Midbrain (tissue), 1 donor: ENCODE measurements at places on chromosomes 12 and 14.

DNA sequence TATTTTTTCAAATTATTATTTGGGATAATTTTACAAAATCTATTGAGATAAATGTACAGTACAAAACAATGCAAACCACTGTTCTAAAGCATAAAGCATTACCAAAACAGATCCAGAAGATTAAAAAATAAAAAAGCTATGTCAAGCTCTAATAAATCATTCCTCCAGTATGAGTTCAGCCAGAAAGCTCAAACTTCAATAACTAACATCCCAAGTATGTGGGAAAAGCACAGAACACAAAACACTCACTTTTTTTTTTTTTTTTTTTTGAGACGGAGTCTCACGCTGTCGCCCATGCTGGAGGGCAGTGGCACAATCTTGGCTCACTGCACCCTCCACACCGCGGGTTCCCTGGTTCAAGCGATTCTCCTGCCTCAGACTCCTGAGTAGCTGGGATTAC is 11.3 kb downstream of the SAV1 start:
- no peak for DNase-seq

DNA sequence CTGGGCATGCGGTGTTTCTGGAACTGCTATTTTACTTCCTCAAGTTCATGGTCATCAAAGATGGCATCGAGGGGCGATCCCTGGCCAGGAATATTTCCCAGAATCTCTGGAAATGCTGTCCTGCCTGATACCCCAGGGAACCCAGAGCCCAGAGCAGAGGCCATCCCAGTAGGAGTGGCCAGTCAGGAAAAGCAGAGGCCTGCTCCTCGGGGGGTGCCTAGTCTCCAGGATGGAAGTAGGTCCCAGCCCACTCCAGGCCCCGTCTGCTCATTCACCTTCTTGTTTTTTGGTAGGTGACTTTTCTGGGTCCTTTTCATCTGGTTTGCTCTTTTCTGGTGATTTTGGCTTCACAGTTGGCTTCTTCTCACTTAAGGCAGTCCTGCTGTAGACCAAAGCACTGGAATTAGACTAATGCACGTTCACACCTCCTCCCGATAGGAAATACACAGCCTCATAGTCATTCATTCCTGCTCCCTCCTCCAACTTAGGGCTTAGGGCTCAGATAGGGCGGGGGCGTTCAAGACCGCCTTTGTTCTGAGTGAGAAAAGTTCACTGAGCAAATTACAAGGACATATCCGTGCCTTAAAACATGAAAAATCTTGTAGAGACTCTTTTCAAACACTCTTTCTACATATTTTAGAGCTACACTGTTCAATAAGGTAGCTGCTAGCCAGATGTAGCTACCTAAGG is 51.1 kb downstream of the TRAFD1 start:
- no peak for DNase-seq

DNA sequence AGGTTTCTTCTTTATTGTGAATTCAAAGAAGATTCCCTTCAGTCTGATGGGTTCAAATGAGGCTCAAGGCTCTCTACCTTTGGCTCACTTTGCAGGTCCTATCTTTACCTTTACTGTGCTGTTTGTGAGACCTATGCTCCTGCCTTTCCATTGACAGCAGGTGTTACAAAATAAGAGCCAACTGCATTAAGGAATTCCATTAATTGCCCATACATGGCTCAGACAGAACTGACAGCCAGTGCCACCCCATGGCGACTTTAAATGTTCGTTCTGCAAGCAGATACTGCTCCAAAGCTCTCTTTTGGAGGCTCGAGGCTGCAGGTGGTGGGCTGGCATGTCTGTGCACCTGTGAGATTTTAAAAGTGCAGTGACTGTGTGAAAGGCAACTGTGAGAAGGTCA is 44.7 kb downstream of the RBM19 start:
- no peak for DNase-seq

DNA sequence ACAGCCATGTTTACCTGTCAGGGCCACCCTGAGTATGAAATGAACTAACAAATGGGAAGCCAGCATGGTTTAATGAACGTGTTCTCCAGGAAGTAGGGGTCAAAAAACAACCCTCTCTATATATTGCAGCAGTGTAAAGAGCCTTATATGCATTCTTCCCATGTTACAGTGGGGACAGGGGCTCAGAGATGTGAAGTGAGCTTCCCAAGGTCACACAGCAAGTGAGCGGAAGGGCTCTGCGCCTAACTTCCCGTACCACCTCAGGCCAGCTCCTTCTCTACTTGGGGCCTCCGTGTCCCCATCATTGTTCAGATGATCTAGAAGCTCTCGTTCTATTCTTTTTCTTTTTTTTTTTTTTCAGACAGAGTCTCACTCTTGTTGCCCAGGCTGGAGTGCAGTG is 105.1 kb upstream of the MAP1LC3B2 start:
- no peak for DNase-seq

- DNase-seq, result no peak
Measured at GRCh38 chr14:95953111-95953724, 76.6 kb downstream of the TUNAR start.

GRCh38 chr12:122116707-122117535 is 38.4 kb downstream of the MLXIP start:
- DNase-seq, result peak; percentile 92

DNA sequence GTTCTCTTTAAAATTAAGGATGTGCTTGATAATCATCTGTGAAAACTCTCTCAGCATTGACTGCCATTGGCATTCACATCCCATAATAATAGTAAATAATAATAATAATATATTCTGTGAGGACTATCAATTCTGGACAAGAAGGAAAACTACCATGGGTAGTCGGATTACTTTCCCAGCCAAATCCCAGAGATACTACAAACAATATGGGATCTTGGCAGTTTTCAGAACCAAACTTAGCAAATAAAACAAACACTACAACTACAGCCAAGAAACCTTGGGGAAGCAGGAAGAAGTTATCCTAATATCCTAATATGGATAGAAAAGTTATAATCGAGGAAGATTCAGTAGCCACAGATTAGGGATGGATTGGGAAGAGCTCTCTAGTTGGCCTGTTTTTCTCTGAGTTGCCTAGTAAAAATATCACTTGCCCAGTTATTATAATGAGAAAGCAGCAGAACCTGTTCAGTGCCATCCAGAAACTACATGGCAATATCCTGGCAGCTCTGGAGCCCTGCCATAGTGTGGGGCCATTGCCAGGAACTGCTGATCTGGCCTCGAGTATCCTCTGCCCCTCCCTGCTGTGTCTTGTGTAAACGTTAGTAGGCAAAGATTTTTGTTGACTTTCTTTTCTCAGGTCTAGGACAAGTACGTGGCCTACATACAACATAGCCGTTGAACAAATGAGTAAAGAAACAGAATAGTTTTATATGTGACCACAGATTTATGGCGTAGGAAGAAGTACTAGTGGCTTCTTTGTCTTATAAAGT is 193.5 kb downstream of the SLC2A13 start:
- no peak for DNase-seq

DNA sequence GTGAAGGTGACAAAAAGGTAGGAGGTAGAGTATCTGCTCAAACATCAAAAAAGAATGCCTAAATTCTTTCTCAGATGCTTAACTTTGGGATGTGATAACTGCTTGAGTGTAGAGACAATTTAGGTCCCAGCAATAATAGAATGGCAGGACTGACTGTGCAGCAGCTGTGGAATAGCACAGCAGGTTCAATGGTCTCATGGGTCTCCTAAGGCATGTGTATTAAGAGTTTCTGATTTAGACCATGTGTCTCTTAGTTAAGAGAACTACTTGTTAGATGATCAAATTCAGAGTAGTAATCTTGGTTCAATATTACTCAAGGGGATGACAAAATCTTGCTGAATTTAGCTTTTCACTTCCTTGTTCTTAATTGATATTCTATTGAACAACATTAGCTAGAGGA is 72.0 kb downstream of the ALX1 start:
- no peak for DNase-seq

- DNase-seq, result no peak
Measured at GRCh38 chr14:55908106-55908505, 210.1 kb upstream of the PELI2 start.

DNA sequence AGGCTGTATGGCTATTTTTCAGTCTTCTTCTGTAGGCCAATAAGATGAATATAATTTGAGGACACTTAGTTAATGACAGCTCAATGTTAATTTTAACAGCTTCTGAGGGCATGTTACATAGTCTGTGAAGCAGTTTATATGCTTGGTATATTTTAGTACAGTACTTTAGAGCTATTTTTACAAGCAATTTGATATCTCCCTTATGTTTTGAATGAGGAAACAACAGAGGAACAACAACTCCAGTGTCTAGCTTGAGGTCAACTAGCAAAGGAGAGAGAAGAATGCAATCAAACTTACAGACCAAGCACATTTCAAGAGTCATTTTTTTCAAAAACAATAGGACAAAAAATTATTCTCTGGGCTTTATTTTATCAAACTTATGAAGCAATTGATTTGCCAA is 469.1 kb upstream of the DCN start:
- DNase-seq, result no peak

DNA sequence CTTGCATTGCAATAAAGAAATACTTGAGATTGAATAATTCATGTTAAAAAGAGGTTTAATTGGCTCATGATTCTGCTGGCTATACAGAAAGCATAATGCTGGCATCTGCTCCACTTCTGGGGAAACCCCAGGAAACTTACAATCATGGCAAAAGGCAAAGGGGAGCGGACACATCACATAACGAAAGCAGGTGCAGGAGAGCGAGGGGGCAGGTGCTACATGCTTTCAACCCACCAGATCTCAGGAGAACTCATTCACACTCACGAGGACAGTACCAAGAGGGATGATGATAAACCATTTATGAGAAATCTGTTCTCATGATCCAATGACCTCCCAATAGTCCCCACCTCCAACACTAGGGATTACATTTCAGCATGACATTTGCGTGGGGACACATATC is 172.6 kb downstream of the RASSF9 start:
- DNase-seq, result no peak

DNA sequence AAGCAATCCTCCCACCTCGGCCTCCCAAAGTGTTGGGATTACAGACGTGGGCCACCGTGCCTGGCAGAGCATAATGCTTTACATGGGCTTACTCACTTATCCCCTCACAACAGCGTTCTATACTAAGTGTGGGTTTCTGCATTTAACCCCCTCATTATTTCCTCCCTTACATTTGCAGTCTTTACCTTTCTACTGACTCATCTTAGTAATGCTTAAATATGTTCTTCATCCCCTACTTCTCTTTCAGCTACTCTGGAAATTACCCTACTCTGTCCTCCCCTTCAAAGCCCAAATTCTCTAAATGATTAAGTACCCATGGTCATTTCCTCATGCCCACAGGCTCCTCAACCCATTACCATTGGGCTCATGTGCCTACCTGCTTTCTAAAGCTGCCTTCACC is 40.7 kb downstream of the NKX2-1 start:
- no peak for DNase-seq

- DNase-seq, result no peak
Measured at GRCh38 chr12:6407236-6407954, 23.4 kb downstream of the LTBR start.

DNA sequence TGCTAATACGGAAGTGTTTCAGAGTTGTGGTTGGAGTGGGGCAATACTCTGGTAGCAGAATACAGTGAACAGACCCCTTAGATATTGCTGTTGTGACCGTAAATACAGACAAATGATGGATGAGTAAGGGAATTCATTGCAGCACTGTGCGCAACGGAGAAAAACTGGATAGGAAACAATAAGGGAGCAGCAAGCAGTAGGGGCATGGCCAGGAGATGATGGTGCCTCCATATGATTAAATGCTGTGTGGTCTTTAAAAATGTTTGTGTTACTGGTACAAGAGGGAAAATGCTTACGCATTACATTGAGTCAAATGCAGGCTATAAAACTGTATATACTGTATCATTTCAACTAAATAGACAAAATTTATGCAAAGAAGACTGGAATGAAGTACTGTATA is 61.6 kb downstream of the EML1 start:
- no peak for DNase-seq

DNA sequence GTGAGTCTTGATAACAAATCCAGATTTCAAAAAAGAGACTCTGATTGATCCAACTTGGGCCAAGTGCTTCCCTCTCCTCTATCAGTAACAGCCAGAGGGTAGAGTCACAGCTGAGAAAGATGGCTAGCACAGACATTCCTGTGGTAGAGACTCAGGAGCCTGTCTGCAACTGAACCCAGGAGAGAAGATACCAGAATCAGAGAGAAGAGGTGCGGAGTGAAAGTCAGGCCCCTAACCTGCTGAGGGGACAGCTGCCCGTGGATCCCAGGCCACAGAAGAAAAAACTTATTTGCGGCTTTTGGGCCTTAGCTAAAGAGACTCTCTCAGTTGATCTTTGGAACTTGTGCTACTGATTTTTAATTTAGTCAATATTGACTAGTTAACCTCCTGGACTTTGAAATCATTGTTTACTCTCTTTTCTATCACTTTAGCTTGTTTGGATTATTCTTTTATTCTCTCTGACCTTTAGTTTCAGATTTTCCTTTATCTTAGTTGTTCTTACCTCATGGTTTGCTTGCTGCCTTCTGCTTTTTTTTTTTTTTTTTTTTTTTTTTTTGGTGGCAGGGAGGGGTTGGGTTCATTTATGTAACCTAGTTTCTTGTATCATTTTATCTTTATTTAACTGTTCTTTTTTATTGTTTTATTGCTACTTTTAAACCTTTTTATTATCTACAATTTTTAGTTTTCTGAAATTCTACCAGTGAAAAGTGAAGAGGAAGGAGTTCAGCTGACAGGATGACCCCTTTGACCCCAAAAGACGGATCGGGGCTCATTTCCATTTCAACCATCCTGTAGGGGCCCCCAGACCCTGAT is 154.9 kb upstream of the KRR1 start:
- no peak for DNase-seq

DNA sequence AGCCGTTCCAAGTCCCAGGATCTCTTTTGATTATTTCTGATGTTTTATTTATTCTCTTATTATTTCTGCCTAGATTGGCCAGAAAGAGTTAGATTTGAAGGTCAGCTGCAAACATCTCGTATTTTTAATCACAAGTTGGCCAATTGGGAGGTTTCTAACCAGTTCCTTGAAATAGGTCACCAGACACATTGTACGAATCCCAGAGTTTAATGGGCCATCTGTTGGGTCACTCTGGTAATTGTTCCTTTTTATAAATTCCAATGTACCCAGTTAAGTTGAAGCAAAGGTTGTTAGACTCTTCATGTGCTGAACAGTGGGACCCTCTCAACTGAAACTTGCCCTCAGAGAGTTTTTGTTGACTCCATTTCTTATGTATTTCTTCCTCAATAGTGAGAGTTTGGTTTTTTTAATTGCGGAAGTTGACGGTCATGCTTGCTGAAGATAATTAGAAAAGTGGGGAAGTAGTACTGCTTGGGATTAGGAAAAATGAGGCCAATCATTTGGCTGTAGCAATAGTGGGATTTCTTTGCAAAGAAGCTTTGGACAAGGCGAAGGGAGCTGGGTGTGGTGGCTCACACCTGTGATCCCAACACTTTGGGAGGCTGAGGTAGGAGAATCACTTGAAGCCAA is 382.7 kb upstream of the RGS6 start:
- DNase-seq, result no peak
